ENCODE measurements at places on chromosomes 4 and X.

GRCh38 chr4:8023696-8024033 is 84.0 kb upstream of the AFAP1 start:
- no peak for DNase-seq

DNA sequence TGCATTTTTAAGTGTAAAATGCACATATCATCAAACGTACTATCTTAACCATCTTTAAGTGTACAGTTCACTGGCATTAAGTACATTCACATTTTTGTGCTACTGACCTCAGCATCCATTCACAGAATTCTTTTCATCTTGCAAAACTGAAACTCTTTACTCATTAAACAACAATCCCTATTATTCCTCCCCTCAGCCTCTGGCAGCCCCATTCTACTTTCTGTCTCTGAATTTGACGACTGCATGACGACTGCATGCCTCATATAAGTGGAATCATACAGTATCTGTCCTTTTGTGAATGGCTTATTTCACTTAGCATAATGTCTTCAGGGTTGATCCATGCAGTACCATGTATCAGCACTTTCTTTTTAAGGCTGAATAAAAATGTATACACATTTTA is 38.7 kb downstream of the CNKSR2 start:
- no peak for DNase-seq

DNA sequence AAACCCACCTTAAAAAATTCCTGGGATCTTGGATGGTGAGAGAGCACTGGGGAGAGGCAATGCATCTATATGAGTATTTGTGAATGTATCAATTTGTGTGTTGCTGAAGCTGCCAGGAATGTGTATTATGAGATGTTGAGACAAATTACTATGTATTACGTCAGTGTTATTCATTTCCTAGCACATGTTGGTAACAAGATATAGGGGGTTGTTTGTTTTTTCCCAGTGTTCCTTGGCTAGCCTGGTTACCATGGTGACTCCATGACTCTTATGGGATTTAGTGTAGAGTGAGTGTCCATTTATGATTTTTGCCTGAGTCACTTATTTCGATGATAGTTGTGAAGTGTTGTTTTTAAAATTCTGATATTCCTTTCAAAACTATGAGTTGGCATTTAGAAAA is 65.6 kb downstream of the RAB40A start:
- DNase-seq, result no peak

GRCh38 chrX:69229436-69229835 is 64.2 kb upstream of the PJA1 start:
- no peak for DNase-seq

Data from NCI-H2081 treated with DMSO at 0.1 percent for 48 hours (cell line).